ENCODE measurements at places on chromosomes 2 and 18. TPM values are rescaled to one million over a fixed set of nuclear protein-coding genes. Genes with fewer than 3 reads are reported as not detected.

DRC1 gene
- 0.31 TPM for total RNA-seq

AGXT gene
- total RNA-seq, result 1,598 TPM

TEKT4 gene
- 0.40 TPM for total RNA-seq

CFC1 gene
- not detected for total RNA-seq

CNDP1 gene
- total RNA-seq, result 14.9 TPM

MOGAT1 gene
- total RNA-seq, result 5.3 TPM

REG1B gene
- not detected for total RNA-seq

MGAT4A gene
- total RNA-seq, result 14.9 TPM

SGPP2 gene
- total RNA-seq, result 0.20 TPM

CD226 gene
- 3.8 TPM for total RNA-seq

TMEM200C gene
- 1.1 TPM for total RNA-seq

POMC gene
- 0.33 TPM for total RNA-seq

IL1RL2 gene
- total RNA-seq, result 3.1 TPM

UCN gene
- total RNA-seq, result 2.0 TPM

SPC25 gene
- total RNA-seq, result 0.67 TPM

CCDC74A gene
- total RNA-seq, result 1.2 TPM

KCTD1 gene
- total RNA-seq, result 3.7 TPM

SNED1 gene
- 27.8 TPM for total RNA-seq

PLCD4 gene
- total RNA-seq, result 0.51 TPM

STARD6 gene
- not detected for total RNA-seq

AQP12B gene
- total RNA-seq, result not detected

CROCC2 gene
- 0.13 TPM for total RNA-seq

OTX1 gene
- total RNA-seq, result not detected
